ENCODE measurements at places on chromosomes 5 and 9.

DNA sequence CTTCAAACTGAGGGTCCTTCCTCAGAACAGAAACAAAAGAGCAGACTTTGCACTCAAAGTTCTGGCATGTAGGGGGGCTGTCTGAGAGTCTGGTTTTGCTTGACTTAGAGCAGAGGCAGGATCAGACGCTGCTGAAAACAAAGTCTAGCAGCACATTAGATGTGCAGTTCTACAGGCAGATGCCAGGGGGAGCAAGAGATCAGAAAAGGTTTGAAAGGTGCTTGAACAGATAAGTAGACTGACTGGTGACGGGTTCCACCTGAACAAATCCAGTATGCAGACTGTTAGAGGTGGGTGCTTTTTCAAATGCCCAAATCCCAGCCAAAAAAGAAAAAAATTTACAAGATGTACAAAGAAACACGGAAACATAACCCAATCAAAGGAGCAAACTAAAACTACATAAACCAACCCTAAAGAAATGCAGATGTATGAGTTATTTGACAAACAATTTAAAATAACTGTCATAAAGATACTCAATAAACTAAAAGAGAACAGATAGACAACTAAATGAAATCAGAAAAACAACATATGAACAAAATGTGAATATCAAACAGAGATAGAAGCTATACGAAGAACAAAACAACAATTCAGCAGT, 194.7 kb upstream of the FREM1 start:
- DNase-seq: peak; percentile 24

DNA sequence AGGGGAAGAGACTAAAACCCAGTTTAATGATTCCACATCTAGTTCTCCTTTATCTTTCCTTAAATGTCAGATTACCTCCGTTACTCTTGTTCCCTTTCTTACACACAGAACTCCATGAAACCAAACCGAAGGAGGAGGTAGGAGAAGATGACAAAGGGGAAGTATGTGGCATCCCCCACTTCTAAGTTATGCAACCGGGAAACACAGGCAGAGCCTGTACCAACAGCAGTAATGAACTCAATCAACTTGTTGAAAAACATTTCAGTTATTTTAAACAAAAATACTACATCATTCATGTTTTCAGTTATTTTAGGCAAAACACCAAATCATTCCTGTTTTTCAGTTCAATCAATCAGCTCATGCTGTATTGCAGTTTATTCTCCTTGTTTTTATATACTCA, 101.8 kb downstream of the PCSK1 start:
- DNase-seq: no peak

GRCh38 chr5:67160985-67161384, 35.6 kb downstream of the CD180 start:
- no peak for DNase-seq

DNA sequence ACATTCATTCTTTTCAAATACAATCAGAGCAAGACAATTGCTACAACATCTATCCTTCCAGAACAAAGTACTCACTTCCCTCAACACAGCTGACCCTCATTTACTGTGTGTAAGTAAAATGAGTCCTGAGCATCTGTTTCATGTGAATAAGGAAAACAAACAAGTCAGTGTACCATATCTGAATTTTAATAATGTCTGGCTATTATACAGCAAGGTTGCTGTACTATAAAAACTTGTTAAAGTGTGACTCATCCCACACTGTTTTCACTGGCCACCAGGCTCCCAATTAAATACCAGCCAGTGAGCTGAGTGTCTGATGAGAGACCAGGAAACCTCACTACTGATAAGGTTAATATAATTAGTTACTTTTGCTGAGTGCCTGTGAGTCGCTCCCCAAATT, 339.8 kb downstream of the AGTPBP1 start:
- DNase-seq: no peak

- no peak for DNase-seq
Measured at GRCh38 chr9:136321561-136321960, 5.8 kb upstream of the GPSM1 start.

DNA sequence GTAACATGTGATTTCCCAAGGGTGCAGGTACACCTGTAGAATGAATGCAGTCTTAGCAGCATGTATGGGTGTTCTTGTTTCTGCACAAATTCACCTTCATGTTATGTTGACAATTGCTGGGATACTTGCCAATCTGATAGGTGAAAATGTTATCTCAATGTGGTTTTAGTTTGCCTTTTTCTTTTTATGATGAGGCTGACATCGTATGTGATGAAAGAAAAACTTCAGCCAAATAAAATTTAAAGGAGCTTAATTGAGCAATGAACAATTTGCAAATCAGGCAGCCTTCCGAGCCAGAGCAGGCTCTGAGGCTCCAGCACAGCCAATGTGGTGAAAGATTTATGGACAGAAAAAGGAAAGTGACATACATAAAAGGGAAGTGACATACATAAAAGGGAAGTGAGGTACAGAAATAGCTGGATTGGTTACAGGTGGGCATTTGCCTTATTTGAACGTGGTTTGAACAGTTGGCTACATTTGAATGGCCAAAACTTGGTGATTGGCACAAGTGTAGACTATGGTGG, 10.5 kb downstream of the TAL2 start:
- DNase-seq: no peak

- DNase-seq: no peak
Measured at GRCh38 chr5:163772644-163773043, 267.2 kb downstream of the MAT2B start.

- DNase-seq: peak; percentile 93
Measured at GRCh38 chr9:137254624-137255447, at the start of gene NELFB. Gene NELFB (plus strand): TSS chr9:137255327.

DNA sequence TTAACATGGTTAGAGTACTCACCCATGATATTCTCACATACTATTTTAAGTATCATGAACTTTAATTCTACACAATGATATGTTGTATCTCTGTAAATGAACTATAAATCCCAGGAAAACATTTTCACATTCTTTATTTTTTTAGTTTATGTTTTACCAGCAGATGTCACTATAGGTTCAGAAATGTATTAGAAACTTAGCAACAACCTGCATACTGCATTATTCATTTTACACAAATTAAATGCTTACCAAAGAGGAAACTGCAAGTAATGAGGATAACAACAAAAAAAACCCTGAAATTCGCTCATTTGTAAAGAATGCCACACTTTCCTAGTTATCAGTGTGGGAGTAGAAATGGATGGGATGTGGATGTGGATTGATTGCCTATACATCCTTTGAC, 217.5 kb upstream of the OTULINL start:
- no peak for DNase-seq

GRCh38 chr9:130936285-130937117, 2.5 kb downstream of the FIBCD1 start:
- DNase-seq: peak; percentile 70
